ENCODE measurements at places on chromosomes 11 and 22. TPM values are rescaled to one million over a fixed set of nuclear protein-coding genes. Genes with fewer than 3 reads are reported as not detected.

PTGDR2 gene
- total RNA-seq = under 0.01 TPM

MAPK8IP1 gene
- total RNA-seq = 1.7 TPM

POU2F3 gene
- total RNA-seq = 1.0 TPM

CSNK2A3 gene
- 3.4 TPM for total RNA-seq

MPZL3 gene
- total RNA-seq = 0.67 TPM

TIRAP gene
- 5.1 TPM for total RNA-seq

OPCML gene
- not detected for total RNA-seq

FXYD6 gene
- 8.7 TPM for total RNA-seq

PATE2 gene
- not detected for total RNA-seq

PNPLA5 gene
- not detected for total RNA-seq

B3GAT1 gene
- 0.36 TPM for total RNA-seq

OR10A2 gene
- total RNA-seq = not detected

SPDYC gene
- not detected for total RNA-seq

SLC43A3 gene
- 319 TPM for total RNA-seq

PAX6 gene
- total RNA-seq = not detected

SLC22A25 gene
- total RNA-seq = not detected

RBMXL2 gene
- not detected for total RNA-seq

NLRP14 gene
- 0.34 TPM for total RNA-seq

APOBEC3C gene
- 19.3 TPM for total RNA-seq

CHRDL2 gene
- not detected for total RNA-seq

TMEM126A gene
- total RNA-seq = 62.9 TPM

SLC22A6 gene
- not detected for total RNA-seq

ELP4 gene
- 27.5 TPM for total RNA-seq

NCR3LG1 gene
- total RNA-seq = 11.6 TPM

P2RX3 gene
- total RNA-seq = not detected
